ENCODE measurements at places on chromosomes 7 and 10.

GRCh38 chr10:3678629-3679227, 106.3 kb downstream of the KLF6 start:
- DNase-seq: no peak

- DNase-seq: no peak
These were observed 333.7 kb downstream of the RNLS start for GRCh38 chr10:88249450-88249849.

DNA sequence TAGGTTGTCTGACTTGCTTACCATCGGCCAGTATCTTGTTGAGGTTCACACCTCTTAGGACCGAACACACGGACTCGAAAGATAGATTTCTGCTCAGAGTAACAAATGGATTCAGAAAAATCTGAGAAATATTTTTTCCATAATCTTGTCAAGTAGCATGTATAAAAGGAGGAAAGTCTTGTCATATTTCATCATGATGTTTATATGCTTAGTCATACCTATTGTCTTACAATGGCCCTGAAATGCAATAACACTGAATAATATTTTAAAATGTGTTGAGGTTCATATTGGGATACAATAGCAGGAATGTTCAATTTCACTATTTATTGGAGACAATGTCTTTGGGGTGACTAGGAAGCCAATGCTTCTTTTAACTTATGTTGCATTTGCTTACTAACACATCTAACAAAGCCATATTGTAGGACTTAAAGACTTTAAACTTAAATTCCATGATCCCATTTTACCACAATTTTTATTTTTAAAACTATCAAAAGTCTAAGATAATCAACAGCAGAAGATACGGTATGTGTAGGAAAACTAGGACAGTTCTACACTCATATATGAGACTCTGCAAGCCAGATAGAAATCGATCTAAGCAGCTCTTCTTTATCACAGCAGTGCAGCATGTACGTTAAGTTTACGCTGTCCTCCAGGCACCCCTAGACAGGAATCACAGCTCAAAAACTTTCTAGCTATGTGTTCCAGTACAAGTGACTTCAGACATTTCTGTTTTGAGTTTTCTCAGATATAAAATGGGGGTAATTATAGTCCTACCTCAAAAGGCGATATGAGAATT, 135.7 kb upstream of the CAV2 start:
- DNase-seq: no peak

DNA sequence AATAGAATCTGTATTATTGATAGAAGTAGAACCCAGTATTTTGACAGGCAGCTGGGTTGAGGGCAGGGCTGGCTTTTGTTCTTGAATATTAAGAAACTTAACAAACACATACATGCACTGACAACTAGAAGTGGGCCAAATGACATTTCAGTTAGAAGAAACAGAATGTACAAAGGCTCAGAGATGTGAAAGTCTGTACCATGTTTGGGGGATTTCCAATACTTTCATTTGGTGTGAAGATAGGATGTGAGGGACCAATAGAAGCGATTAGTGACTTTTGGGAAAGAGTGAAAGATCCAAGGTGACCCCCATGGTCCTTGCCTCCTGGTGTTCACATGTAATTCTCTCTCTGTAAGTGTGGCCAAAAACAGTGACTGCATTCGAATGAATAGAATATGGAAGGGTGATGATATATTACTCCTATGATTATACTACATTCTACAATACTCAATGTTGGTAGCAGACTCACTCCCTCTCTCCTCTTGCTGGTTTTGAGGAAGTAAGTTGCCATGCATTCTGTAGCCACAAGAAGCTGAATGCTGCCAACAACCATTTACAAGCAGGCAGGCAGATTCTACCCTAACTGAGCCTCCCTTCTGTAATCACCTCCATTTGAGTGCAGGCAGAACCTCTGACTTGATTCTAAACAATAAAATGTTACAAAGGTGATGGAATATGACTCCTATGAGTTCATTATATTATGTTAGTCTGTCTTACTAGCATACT, 151.4 kb downstream of the TMEM168 start:
- no peak for DNase-seq

DNA sequence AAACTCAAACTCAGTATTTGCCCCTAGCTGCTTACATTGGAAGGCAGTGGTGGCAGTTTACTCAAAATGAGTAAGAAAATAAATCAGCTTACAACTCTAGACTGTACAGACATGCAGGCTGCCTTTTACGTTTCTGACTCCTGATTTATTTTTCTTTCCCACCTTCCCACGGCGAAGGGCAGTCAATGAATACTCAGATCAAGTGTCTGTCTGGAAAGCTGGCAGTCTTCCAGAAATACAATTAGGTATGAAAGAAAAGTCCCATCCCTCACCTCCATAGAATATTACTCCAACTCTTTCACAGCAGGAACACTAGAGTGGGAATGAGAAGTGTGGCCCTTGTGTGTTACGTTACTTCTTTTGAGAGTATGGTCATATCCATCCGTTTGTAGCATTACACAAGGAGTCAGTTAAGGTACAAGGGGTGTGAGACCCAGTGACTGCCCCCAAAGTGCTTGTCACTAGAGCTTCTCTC, 1.3 kb upstream of the PAPSS2 start:
- no peak for DNase-seq

DNA sequence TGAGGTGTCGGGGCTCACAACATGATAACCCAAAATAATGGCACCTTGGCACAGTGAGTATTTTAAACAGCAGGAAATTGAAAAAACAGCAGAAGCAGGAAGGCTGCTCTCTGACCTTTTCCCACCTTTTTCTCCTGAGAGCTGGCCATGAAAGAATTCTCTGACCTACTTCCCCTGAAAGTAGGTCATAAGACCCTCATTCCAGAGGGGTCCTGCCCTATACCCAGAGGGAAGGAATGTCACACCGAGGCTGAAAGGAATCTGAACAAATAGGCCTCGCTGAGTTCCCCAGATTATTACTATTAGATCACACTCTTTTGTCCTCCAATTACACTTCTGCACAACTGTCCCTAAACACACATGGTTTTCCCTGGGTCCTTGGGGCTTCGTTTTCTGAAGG, 18.8 kb downstream of the CPVL start:
- no peak for DNase-seq

- no peak for DNase-seq
These were observed 1.3 kb upstream of the TM9SF3 start for GRCh38 chr10:96588060-96588554.

GRCh38 chr7:134851141-134851540, 71.7 kb downstream of the CALD1 start:
- no peak for DNase-seq

GRCh38 chr10:89257581-89257980, 6.0 kb upstream of the LIPA start:
- no peak for DNase-seq

Data from stimulated activated CD8-positive, alpha-beta memory T cell treated with anti-CD3 and anti-CD28 coated beads, Interleukin-7, amount 100 ng/mL, for 1 hour (primary cell).